ENCODE measurements at places on chromosomes 2 and 18. TPM values are rescaled to one million over a fixed set of nuclear protein-coding genes. Genes with fewer than 3 reads are reported as not detected.
A peak's percentile ranks its signal among the peaks of the same experiment; 100 is the strongest.

- peak; percentile 60 for DNase-seq
Measured at GRCh38 chr2:180124273-180125139, 117.4 kb upstream of the CWC22 start.

Gene PJVK
- total RNA-seq = 0.64 TPM

Gene HOXD1
- total RNA-seq = 2.4 TPM

DNA sequence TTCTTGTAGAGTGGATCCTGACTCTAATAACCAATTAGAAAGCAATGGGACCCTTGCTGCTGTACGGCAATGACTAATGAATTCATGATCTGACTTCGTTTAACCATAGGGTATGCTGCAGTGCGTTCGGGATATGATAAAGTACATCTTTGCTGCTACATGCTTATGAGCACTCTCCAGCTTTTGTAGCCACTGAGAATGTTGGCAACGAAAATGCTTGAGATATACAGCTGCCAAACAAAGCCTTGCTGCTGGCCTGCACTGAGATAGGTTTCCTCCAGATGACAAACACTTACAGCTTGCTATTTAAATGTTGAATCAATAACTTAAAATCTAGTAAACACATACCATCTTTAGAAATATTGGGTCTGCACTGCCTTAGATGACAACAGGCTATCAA is 372.4 kb upstream of the SLC8A1 start:
- no peak for DNase-seq

Gene UNC80
- not detected for total RNA-seq

Gene C1QL2
- not detected for total RNA-seq

Gene IDH1
- total RNA-seq = 66.9 TPM

Gene NTSR2
- total RNA-seq = not detected

DNA sequence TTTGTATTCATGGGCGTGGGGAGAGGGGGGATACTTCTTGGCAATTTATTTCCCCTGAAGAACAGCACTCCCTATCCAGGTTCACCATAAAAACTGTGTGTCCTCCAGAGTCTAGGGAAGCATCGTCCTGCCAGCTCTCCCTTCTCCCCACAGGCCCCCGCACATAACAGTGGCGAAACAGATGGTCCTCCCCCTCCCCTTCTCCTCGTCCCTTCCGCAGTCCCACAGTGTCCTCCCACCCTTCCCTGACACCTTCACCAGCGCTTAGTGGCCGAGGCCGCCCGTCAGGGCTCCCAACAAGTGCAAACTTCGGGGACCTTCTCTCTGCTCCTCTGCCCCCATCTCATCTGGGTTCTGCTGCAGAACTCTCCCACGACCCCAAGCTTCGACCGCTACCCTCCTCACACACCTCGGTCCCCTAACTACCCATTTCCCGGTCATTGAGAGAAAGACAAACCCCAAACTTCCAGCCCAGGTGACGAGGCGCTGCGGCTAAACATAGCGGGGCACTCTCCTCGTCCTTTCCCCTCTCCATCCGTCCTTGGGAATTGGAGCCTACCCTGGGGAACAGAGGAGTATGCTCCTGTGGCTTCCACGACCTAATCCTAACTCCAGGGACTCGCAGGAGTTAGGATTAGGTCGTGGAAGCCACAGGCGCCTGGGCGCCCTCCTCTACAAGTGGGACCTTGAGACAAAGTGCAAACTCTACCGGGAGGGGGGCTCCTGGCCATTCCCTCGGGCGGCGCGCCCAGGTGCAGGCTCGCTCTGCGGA is 971 bp downstream of the ZNF385B start:
- DNase-seq = no peak

DNA sequence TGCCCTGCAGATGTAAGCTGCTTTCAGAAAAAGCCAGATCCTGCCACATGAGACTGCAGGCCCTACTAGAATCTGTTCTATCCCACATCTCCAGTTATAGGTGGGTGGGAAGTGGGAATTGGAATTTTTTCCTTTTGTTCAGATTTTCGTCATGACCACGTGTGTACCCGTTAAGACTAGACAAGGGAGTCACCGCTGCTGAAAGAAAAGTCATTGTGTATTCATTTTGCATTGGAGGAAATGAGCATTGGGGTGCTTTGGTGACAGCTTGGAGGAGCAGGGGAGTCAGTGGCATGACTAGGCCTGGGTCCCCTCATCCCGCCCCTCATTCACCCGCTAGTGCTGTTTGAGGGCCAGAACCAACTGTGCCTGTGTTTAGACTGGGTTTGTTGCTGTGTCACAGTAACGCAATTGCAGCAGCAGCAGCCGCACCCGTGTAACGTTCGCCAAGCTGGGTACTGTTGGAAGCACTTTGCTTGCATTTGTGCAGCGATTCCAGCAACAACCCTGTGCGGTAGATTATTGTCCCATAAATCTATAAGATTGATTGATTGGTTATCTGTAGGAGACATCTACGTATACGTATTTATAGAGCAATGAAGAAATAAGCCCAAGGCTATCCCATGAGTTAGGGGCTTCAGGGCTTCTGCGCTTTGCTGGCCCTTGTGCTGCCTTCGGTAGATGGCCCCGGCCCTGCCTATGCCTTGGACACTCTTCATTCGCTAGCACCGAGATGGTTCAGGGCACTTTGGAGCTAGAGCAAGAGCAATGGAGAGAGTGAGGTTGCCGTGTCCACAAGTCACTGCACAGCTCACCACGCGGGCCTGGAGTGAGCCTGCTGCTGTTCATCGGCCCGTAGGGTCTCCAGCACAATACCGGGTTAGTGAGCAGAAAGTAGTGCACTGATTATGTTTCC is 194.9 kb downstream of the AGAP1 start:
- no peak for DNase-seq

Gene ZNF2
- 4.4 TPM for total RNA-seq

GRCh38 chr2:120820263-120820952 is 84.7 kb downstream of the GLI2 start:
- DNase-seq = no peak

Gene IL36G
- not detected for total RNA-seq

Gene CDK15
- total RNA-seq = 0.12 TPM

- no peak for DNase-seq
Measured at GRCh38 chr2:70657246-70657645, 103.6 kb upstream of the TGFA start.

DNA sequence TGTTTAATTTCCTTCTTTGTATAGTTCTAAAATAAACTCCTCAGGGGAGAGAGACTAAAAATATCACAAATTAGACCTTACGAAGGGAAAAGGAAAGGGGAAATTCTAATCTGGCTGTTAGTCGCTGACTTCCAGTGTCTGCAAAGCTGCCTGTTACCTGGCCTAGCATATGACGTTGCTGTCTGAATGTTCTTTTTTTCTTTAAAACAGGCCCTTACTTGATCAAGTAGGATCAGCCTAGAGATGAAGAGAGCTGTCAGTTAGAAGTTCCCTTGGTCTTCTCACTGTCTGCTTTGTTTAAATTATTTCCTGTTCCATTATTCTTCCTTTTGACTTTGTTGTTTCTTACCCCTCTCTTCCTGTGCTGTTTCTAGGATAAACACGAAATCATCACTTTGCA is 11.2 kb downstream of the NCK2 start:
- DNase-seq = no peak

- no peak for DNase-seq
Measured at GRCh38 chr2:20862850-20863249, 39.9 kb upstream of the LDAH start.

GRCh38 chr18:25446972-25447371 is 95.0 kb upstream of the ZNF521 start:
- no peak for DNase-seq

Gene PARD6G
- 1.3 TPM for total RNA-seq

DNA sequence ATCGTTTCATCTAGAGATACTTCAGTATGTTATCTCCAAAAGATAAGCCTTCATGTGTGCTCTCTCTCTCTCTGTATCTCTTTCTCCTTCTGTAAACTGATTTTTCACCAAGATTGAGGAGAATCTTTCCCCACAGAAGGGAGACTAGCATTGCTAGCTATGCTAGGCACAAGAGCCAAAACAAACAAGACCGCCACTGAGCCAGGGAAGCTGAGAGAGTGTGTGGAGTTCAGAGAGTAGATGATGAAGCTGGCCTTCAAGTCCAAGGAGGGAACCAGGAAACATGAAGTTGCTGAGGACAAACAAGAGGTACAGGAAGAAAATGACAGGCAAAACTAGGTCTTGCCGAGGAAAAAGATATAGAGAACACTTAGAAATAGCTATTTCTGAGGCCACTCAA is 23.4 kb downstream of the DAPL1 start:
- DNase-seq = no peak

Gene SLC35F6
- total RNA-seq = 59.5 TPM

Gene NEB
- 0.51 TPM for total RNA-seq

GRCh38 chr2:26139269-26140183 is 33.4 kb upstream of the GAREM2 start:
- DNase-seq = no peak

DNA sequence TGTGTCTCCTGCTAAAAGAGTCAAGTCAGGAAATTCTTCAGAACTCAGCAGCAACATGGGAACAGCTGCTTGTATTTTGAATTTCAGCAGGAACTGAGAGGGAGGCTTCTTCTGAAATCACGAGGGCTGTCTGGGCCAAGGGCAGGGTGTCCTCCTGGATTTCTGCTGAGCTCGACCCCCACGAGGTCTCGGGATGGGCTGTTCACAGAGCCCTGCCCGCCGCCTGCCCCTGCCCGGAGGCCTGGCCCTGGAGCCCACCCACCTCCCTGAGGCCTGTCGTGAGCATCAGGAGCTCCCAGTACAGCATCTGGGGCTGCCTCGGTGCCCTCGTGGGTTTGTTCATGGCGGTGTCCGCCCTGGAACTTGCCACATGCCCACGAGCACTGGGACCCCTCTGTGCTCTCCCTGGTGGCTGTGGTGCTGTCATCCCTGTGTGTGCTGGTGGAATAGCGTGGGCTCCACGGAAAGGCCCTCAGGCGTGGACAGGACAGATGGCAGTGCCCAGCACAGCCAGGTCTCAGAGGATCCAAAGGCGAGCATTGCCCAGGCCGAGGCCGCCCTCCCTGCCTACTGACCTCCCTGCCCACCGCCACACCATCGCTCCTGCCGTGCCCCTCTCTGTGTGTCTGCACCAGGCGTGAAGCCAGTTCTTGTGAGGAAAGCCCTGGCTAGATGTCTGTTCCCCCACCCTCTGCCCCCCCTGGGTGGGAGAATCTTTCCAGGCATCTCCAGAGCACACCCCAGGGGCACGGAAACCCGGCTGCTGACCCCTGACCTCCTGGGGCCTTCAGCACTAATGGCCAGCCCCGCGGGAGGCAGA is 25.9 kb downstream of the RAMP1 start:
- DNase-seq = no peak
